ENCODE measurements at places on chromosomes 12 and 14. TPM values are rescaled to one million over a fixed set of nuclear protein-coding genes. Genes with fewer than 3 reads are reported as not detected.

DNA sequence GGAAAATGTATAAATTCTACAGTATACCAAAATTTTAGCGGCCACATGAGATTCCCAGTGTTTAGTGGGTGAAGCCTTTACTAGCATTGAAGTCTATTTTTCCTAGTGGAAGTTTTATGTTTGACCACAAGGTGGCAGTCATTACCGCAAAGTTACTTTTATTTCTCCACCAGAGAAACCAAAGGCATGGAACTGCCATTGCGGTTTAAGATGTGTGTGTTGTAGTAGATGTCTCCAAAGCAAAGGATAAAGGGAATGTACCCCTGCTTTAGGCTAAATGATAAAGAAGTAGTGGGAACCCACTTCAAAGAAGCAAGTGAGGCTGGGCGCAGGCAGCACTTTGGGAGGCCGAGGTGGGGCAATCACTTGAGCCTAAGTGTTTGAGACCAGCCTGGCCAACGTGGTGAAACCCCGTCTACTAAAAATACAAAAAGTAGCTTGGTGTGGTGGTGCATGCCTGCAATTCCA lies 140.5 kb downstream of the PRKCH start:
- DNase-seq = peak; percentile 67

GRCh38 chr14:79961197-79961596 lies 250.1 kb downstream of the DIO2 start:
- DNase-seq = no peak

DNA sequence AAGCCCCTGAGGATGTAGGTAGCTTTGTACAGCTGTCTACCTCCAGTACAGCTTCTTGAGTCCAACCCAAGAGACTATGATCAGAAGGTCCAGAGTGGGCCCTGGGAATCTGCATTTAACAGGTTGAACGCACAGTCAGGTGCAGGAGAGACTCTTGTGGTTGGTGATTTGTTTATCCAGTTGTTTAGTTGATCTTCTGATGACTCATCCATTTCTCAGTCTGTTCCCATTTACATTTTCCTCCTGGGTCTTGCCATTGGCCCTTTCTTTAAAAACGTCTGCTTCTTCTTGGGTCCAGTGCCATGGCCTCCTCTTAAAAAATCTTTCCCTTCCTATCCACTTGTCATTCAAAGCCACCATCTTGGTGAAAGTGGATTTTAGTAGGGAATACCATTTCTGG lies 734.2 kb downstream of the MED13L start:
- no peak for DNase-seq

TSPAN8 gene
- not detected for total RNA-seq

GRCh38 chr12:54583726-54584125 lies 4.7 kb downstream of the PPP1R1A start:
- DNase-seq = no peak

DNA sequence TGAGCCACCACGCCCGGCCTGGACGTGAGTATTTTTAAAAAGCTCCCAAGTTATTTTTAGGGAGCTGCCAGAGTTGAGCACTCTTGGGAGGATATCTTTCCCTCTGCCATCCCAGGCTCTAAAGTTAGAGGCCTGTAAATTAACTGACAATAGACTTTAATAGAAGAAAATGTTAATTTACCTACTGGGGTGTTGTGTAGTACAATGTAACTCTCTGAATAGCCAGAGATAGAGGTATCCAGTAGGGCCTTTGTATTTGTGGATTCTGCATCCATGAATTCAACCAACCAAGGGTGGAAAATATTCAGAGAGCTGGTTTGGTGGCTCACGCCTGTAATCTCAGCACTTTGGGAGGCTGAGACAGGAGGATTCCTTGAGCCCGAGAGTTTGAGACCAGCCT lies 7.6 kb upstream of the PIGH start:
- DNase-seq = no peak

SIVA1 gene
- total RNA-seq = 135 TPM

TXNRD1 gene
- total RNA-seq = 82.7 TPM

IL23A gene
- total RNA-seq = 6.1 TPM

GRCh38 chr12:83018088-83018487 lies 331.4 kb downstream of the TMTC2 start:
- DNase-seq = no peak

DNA sequence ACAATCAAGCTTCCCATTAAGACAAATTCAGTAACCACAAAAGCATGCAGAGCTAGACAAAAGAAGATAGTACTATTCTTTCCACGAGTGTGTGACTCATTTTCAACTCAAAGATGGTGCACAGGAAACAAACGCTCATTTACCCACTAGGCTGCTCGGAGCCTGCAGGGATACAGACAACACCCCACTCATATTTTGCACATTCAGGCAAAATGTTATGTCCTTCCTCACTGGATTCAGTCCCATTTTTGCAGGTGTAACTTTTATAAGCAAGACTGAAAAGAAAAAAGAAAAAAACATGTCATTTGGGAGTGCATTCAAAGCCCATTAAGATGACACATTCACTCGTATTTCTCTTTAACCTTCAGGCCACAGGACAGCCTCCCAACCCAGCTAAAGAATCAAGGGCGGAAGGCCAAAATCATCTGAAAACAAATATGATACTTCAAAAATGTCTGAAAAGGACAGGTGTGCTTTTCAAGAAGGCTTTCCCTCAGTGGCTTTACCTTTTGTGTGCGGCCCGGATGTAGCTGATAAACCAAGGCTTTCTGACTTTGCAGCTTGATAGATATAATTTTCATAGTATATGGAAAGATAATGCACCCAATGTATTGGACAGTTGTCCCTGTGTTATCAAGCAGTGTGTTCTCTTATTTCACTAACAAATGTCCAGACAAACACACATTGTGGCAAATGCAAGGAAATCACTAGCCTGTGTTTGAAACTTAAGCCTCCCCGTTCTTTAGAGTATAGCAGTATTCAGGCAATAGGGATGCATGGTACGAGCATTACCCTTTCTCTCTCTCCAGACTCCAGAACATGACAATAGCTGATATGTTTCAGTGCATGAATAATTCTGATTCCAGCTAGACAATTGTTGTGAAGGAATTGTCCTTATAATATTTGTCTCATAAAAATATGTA lies 147.8 kb upstream of the KRR1 start:
- peak; percentile 10 for DNase-seq

BDKRB1 gene
- total RNA-seq = not detected

GRCh38 chr14:21643407-21643806 lies 8.7 kb upstream of the OR10G2 start:
- DNase-seq = no peak

SIX6 gene
- total RNA-seq = not detected

DNA sequence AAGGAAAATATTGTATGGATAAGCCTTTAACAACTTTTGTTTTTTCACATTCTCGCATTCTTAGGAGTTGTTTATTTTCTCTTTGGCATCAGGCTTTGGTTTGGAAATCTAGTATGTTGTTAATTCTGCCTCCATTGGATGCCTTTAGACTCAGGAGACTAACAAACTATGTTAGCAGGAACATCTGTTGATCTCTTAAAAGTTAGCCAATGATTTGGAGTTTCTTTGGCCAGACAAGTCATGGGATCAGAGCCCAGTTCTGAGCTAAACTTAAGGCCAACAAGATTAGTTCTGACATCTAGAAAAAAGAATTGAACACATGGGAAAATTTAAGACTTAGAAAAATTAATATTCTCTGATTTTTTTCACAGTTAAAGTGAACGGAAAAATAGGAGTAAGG lies 35.3 kb upstream of the STRAP start:
- DNase-seq = no peak

ZNF605 gene
- 11.5 TPM for total RNA-seq
